Esophagus squamous epithelium (tissue), 5 donors: ENCODE measurements at places on chromosomes 16 and 17.

DNA sequence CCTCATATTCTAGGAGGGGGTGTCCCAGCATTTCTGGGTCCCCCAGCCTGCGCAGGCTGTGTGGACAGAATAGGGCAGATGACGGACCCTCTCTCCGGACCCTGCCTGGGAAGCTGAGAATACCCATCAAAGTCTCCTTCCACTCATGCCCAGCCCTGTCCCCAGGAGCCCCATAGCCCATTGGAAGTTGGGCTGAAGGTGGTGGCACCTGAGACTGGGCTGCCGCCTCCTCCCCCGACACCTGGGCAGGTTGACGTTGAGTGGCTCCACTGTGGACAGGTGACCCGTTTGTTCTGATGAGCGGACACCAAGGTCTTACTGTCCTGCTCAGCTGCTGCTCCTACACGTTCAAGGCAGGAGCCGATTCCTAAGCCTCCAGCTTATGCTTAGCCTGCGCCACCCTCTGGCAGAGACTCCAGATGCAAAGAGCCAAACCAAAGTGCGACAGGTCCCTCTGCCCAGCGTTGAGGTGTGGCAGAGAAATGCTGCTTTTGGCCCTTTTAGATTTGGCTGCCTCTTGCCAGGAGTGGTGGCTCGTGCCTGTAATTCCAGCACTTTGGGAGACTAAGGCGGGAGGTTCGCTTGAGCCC is 11.6 kb downstream of the STH start:
- no peak for DNase-seq

GRCh38 chr16:77777745-77778144 is 10.6 kb upstream of the VAT1L start:
- DNase-seq: no peak

GRCh38 chr16:69397821-69398521 is 12.2 kb upstream of the TERF2 start:
- DNase-seq: no peak

DNA sequence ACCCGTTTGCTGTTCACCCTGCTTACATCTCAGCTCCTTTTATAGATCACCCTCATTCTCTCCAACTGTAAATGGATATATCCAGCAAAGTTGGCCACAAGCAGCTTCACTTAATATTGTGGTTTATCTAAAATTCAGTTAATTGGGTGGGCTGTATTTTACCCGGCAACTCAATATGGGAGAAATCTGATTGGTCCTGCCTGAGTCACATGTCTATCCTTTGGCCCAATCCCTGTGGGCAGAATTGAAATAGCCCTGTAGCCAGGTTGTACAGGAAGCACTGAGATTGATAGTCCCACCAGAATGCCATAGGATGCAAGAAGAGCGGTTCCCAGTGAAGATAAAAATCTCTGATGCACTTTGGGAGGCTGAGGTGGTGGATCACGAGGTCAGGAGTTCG is 73.2 kb downstream of the AIPL1 start:
- DNase-seq: no peak

DNA sequence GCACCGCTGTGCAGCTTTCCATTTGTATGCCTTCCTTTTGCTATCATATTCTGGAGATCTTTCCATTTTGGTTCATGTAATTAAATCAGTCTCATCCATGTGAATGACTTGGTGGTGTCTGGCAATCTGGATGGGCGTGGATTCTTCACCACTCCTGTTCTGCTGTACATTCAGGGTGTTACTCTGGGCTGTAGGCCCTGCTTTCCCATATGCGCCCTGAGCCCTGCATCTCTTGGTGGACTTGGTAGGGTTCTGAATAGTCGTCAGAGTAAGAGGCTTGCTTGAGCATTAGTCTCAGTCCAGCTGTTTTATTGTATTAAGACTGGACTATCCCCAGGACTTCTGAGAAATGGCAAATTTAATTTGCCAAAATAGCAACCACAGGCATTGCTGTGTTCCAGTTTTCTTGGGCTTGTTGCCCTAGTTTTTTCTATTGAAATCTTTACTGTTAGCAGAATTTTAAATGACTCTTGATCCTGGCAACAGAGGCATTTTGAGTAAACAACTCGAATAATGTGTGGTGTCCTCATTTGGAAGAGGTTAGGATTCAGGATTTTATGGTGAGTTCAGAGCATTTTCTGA is 14.9 kb downstream of the BANP start:
- DNase-seq: no peak

GRCh38 chr17:57527221-57528057 is 217.7 kb downstream of the CCDC182 start:
- no peak for DNase-seq

DNA sequence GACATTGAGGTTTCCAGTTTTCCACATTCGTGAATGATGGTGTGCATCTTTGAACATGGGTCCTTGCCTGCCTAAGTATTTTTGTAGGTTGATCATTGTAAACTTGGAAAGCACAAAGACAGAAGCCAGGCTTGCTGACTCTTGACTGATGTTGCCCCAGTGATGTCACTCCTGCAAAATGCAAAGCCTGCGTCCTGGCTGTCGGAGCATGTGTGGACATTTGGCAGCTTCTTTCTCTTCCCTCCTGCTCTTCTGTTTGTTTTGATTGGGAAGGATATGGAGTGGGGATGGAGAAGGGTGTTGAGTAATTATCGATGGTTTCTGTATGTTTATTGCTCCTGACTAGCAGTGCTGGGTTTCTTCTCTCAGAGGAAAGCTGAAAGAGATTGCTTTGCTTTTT is 3.2 kb downstream of the NDE1 start:
- no peak for DNase-seq

- no peak for DNase-seq
These were observed 1.1 kb upstream of the KPNA2 start for GRCh38 chr17:68034452-68034776.
